ENCODE measurements at places on chromosomes 16 and 17.

GRCh38 chr16:47523342-47524006 is 62.3 kb downstream of the PHKB start:
- no peak for DNase-seq

DNA sequence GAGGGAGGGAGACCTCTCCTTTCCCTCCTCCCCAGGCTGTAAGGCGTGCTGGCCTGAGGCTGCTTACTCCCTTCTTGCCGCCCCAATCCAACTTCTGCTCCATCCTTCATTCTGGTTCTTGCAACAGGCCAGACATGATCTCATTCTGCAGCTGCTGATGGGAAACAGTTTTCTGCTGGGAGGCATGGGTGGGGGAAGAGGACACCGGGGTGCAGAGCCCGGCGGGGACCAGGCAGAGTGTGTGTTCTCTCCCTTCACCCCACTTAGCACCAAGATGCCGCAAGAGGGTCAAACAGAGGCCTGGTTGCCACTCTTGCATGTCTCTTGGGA is 1.4 kb downstream of the SARM1 start:
- DNase-seq: no peak

- no peak for DNase-seq
Measured at GRCh38 chr17:75272848-75273184, 1.8 kb upstream of the MIF4GD start.

- DNase-seq: no peak
Measured at GRCh38 chr16:56320811-56321558, 104.4 kb downstream of the AMFR start.

- DNase-seq: no peak
Measured at GRCh38 chr16:86882586-86883280, 304.4 kb downstream of the FOXL1 start.

DNA sequence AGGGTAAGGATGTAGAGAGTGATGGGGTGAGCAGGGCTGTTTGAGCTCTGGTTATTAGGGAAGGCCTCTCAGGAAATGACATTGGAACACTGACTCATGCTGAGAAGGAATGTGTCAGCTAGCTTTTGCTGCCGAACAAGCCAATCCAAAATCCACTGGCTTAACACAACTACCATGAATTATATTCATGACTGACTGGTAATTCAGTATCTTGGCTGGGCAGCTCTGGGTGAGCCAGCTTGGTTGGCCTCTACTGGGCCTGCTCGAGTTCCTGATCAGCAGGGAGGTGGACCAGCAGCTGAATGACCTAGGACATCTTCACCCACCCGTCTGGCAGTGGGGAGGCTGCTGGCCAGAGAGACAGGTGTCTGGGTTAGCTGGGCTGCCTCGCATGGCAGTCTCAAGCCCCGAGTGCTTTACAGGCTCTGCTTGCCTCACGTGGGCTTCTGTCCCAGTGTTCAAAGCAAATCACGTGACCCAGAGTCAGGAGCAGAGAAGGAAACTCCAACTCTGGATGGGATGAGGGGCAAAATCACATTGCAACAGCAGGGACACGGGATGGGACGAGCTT is 209.4 kb downstream of the KATNIP start:
- no peak for DNase-seq

All from BJ (cell line).